ENCODE measurements at places on chromosomes 1 and 21. TPM values are rescaled to one million over a fixed set of nuclear protein-coding genes. Genes with fewer than 3 reads are reported as not detected.

Gene SLC45A1
- total RNA-seq = 0.52 TPM

Gene C8A
- not detected for total RNA-seq

Gene IFT25
- 23.7 TPM for total RNA-seq

Gene PRAMEF27
- total RNA-seq = not detected

Gene TSNAX
- total RNA-seq = 68.6 TPM

Gene KCNJ15
- total RNA-seq = 319 TPM

Gene LRRC8C
- 5.7 TPM for total RNA-seq
